NCI-H345 (cell line): ENCODE measurements at places on chromosomes 6 and 20.

GRCh38 chr6:16157492-16157891, 28.6 kb downstream of the MYLIP start:
- no peak for DNase-seq

GRCh38 chr20:63119121-63119962, 96.6 kb downstream of the YTHDF1 start:
- DNase-seq: peak; percentile 8

DNA sequence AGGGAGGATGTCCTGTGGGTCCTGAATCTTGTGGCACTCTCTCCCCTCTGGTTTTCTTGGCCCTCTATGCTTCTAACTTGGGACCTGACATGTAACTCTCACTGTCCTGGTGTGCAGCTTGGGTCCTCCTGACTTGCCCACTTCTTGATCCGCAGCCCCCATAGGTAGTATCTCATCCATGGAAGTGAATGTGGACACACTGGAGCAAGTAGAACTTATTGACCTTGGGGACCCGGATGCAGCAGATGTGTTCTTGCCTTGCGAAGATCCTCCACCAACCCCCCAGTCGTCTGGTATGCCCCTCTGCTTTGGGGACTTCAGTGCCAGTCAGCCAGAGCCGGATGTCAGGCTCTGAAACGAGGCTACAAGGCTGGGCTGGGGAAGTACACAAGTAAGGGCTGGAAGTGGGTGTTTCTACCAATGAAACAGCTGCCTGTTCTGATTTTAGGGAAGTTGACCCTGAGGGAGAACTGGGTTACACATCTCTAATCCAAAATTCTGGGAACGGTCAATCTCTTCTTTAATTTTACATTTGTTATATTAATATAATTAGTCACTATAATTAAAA, 641 bp downstream of the DBNDD2 start:
- no peak for DNase-seq

DNA sequence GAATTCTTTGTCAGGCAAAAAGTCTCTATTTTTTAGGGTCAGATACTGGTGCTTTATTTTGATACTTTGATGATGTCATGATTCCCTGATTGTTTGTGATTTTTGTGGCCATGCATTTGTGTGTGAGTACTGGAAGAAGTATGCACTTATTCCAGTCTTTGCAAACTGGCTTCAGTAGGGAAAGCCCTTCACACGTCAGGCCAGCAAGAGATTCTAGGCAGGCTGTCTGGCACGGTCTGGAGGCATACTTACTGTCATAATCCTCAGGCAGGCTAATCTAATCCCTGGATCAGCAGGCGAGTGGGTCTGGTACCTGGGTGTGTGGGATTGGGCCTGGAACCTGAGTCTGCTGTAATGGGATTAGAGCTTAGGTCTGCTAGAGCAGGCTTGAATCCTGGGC, 391.8 kb upstream of the MMS22L start:
- no peak for DNase-seq

GRCh38 chr6:34150766-34151165, 4.9 kb upstream of the GRM4 start:
- DNase-seq: no peak

DNA sequence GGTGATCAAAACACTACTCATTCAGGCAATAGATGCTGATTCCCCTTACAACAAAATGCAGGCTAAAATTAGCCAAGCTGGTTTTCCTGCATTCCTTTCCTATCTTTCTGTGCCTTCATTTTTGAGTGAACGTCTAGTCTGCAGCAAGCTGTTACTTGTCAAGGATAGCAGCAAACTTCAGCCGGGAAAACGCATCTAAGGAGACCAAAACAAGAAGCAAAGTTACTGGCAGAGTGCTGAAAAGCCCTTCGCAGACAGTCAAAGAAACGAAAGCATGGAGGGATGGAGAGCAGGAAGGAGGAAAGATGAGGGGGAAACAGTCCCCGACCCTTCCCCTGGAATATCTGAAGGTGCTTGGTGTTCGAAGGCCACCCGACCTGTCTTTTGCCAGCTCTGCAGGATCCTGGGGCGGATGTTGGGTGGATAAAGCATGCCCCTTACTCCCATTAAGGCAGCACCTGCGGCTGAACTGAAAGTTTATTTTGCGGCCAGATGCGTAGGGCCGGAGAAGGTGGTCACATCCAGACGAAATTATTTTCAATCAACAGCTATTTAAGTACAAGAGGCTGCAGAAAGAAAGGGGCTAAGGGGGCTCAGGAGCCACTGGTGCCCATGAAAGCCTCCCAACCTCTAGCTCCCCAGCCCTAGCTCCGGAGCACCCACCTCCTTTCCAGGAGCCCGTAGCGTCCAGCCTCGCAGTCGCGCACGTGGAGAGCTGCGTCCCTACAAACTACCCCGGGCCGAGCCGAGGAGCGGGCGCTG, 538 bp downstream of the FERMT1 start:
- no peak for DNase-seq

DNA sequence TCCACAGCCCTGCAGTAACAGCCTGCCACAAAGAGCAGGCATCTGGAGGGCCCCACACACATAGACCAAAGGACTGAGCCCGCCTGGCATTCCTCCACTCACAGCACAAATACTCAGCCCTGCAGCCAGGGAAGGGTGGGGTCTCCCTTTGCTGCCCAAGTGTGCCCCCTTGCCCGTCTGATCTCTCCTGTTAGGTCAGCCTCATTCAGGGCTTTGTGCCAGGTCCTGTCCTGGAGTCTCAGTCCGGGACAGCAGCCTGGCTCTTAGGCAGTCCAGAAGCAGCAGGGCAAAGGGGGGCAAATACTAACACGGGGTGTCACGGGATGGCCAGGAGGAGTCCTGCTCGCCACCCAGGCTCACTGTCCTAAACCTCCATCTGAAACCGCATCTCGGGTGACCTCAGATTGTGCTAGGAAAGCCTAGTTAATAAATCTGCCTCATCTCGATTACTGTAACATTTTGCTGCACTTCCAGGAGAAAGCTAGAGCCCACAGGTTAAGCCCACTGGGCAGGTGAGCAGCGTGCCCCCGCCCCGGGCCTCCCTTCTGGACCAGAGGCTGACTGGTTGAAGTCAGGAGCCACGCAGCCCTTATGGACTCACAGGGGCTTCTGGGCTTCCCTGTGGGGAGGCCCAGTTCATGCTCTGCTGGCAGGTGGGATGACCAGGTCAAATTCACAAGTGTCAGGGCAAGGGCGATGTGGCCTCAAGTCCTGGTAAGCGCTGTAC, 3.2 kb upstream of the OGFR start:
- no peak for DNase-seq

DNA sequence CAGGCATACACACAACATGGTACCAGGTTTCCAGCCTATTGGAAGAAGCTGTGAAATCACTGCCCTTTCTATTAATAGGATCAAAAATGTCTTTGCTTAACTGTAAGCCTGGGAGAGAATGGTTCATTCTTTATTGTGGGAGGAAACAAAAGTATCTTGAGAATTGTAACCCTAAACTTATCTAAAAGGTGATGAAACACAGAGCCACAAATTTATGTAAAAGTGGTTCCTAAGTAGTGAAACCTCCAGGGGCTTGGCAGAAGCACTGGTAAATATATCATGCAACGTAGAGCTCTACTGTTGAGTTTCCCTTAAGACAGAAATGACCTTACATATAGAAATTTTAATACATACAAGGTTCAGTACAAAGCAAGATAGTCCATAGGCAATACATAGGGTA, 17.2 kb upstream of the NOX3 start:
- DNase-seq: no peak

DNA sequence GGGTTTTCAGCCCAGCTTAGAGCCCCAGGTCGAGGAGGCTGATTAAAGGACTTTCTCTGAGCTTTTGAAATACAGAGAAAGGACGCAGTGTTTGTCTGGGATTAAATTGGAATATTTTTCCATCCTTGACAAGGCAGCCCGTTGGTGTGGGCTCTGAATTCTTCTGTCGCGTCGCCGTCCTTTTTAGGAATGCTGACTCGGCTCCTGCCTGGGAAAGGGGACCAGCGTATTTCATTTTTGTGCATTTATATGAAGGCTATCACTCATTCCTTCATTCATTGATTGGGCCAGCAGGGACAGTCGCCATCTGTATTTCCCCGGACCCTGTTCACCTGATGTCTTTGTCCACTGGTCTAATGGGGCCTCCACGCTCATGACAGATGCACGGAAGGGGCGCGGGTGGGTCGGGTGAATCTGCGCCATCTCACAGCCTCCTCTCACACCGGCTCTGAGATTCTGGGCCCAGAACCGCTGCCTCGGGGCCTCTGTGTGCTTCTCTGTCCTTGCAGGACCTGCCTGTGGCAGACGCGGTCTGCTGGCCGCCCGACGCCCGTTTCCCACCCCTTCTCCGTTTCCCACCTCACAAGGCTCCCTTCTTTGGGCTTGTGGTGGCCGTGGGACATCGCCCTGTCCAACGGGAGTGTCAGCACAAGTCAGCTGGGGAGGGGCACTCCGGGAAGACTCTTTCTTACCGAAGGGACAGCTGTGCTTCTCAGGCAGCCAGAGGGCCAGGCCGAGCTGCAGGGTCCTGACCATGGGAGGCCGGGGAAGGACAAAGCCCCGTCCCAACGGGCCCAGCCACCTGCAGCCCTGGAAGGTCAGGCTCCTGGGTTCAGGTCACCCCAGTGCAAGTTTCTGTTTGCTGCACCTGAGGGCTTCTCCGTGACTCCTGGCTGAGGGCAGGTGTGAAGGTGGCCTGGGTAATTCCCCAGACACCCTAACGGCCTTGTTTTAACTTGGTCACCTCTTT, 157.3 kb downstream of the TAF4 start:
- no peak for DNase-seq

- DNase-seq: peak; percentile 97
Observed at GRCh38 chr6:96521644-96522464, at the start of gene UFL1. UFL1 (plus strand) TSS chr6:96521806; CDS start chr6:96521874, 68 bp downstream.

GRCh38 chr20:31861385-31862156, 8.8 kb downstream of the DUSP15 start:
- peak; percentile 87 for DNase-seq

GRCh38 chr6:163412341-163412740, 2.2 kb upstream of the QKI start:
- no peak for DNase-seq

- DNase-seq: no peak
Observed at GRCh38 chr6:143872201-143872600, 7.9 kb downstream of the ZC2HC1B start.

GRCh38 chr6:29813066-29813465, 14.6 kb upstream of the HLA-G start:
- DNase-seq: no peak

DNA sequence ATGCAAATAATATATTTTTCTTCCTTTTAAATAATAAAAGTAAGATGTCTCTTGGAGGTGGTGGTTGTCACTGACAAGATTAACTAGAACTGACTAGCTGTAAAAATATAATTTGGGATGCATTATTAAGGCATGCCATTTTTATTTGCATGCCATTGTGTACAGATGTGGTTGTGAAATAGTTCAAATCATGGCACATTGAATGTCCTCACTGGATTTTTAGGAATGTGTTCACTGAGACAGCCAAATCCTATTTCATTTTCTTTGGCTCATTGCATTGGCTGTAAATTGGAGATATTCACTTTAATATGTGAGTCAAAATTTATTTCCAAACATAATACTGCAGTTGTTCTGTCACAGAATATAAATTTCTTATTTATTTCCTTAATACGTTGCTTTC, 62.3 kb downstream of the ESR1 start:
- DNase-seq: no peak

- DNase-seq: no peak
Observed at GRCh38 chr6:35192301-35192860, 21.4 kb upstream of the SCUBE3 start.

DNA sequence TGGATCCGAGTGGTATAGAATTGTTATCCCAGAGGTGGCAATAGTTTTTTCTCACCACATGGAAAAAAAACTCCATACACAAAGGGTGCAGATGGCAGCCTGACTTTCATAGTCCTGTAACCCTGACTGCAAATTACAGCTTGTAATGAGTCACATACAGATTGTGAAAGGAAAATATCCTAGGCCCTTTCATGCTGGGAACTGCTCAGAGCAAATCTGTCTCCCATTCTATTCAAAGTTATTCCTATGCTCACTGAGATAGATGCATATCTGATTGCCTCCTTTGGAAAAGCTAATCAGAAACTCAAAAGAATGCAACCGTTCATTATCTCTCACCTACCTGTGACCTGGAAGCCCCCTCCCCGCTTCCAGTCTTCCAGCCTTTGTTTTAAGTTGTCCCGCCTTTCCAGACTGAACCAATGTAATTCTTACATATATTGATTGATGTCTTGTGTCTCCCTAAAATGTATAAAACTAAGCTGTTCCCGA, 108.7 kb upstream of the MAP3K4 start:
- DNase-seq: no peak

- DNase-seq: no peak
Observed at GRCh38 chr20:59837623-59838394, 95.6 kb downstream of the SYCP2 start.

- no peak for DNase-seq
Observed at GRCh38 chr6:36544228-36544627, 3.1 kb downstream of the STK38 start.

- DNase-seq: no peak
Observed at GRCh38 chr6:109720311-109720710, 29.2 kb downstream of the FIG4 start.

GRCh38 chr6:42017021-42017643, 33.2 kb upstream of the TAF8 start:
- no peak for DNase-seq

DNA sequence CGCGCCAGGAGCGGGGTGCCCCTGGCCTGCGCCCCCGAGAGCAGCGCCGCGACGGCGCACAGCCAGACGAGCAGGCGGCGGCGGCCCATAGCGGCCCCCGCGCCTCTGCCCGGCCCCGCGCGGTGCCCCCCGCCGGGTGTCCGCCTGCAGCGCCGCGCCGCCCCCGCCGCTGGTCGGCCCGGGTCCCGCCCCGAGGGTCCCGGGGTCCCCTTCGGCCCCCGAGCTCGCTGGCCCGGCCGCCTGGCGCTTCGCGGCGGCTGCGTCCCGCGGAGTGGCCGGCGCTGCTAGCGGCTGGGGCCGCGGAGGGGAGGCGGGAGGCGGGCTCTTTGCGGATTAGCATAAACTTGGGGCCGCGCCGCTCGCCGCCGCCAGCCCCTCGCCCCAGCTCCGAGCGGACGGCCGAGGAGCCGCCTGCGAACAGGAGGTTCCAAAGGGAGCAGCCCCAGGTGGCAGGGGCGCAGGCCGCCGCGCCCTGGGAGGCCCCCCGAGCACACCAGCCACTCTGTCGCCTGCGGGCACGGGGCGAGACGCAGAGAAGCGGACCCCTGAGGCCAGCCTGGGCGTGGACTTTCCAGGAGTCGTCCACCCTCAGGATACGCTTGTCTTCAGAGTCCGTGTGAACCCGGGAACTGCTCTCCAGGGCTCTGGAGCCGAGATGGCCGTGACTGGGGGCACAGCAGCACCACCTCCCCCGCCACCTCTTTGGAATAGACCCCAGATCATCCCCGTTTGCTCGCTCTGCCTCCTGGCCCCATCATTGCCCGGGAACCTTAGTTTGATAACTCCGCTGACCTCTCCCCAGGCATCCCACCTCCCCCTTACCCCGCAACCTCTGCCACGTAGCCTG, at the start of gene EMILIN3:
EMILIN3 (minus strand) TSS at position 273 of the 847 bp plus-strand sequence; CDS start at position 89, 184 bp downstream.
- DNase-seq: peak; percentile 15
